ENCODE measurements at places on chromosomes 4 and X. TPM values are rescaled to one million over a fixed set of nuclear protein-coding genes. Genes with fewer than 3 reads are reported as not detected.

The GPRASP1 gene
- total RNA-seq, result 3.7 TPM

The ZNF275 gene
- 14.7 TPM for total RNA-seq

The SPANXN1 gene
- not detected for total RNA-seq

The CFAP299 gene
- total RNA-seq, result not detected

The TEX11 gene
- total RNA-seq, result not detected

Measured in A673 (cell line).